ENCODE measurements at places on chromosomes 2 and 18.

DNA sequence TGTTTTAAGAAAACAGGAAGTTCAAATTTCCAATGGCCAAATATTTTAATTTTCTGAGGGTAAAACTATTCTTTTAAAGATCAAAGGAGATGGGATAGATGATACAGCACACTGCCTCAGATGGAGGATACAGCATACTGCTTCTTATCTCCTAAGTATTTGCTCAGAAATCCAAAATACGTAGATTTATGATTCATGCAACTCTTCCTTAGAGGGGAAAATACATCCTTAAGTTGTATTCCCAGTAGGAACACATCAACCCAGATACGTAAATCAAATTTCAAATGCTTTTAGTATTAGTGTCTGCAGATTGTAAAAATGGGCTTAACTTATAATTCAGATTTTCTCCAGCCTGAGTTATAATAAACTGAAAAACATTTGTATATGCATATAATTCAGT is 235.2 kb downstream of the ZNF385B start:
- DNase-seq: no peak

DNA sequence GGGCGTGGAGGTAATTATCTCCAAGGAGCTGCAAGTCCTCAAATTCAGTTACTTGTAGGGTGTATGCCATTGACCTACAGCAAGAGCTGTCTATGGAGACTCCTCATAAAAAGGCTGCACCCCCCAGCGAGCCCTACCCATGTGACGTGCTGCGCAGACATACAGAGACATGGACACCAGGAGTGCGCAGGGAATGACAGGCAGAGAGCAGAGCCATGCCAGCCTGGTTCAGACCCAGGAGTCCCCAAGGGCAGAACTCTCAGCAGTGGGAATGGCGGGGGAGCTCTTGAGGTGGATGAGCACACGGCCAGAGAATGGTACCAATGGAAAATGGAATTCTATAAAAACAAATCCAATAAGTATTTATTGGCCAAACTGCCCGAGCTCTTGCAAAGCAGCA is 310.1 kb downstream of the MYCN start:
- no peak for DNase-seq

DNA sequence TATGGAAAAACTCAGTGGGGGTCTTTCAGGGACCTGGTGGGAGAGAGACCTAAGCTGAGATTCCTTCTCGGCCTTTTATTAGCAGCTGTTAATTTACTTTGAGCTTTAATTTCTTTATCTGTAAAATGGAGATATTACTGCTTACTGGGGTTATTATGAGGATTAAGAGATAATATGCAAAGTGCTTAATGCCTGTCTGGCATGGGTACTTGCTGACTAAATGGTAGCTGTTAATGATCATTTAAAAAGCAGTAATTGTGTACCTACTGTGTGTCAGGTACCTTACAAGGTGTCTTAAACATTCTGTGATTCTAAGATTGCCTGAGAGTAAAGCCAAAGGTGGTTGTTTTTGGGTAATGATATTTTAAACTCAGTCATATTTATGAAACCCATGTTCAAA is 2.6 kb downstream of the ITGA6 start:
- no peak for DNase-seq

GRCh38 chr18:3725115-3725514 is 275.1 kb downstream of the TGIF1 start:
- no peak for DNase-seq

DNA sequence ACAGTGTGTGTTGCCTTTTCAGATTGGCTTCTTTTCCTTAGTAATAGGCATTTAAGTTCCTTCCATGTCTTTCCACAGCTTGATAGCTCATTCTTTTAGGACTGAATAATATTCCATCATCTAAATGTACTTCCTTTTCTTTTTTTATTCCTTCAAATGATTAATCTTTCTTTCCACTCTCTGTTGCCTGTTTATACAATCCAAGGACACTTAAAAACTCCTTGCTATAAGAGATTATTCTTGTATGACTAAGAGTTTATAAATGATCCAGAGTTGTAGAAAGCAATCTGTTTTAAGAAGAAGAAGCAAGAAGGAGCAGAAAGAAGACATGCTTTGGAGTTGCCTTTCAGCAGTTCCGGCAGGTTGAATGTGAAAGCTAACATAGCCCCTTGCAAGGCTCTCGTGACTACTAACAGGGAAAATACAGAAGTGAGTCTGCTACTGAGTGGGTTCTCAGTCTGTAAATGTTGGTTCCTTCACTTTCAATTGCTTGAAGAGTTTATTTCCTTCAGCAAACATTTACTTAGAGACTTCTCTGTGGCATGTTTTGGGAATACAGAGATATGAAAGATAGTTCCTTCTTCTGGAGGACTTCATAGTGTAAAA is 123.0 kb downstream of the PMAIP1 start:
- DNase-seq: no peak

DNA sequence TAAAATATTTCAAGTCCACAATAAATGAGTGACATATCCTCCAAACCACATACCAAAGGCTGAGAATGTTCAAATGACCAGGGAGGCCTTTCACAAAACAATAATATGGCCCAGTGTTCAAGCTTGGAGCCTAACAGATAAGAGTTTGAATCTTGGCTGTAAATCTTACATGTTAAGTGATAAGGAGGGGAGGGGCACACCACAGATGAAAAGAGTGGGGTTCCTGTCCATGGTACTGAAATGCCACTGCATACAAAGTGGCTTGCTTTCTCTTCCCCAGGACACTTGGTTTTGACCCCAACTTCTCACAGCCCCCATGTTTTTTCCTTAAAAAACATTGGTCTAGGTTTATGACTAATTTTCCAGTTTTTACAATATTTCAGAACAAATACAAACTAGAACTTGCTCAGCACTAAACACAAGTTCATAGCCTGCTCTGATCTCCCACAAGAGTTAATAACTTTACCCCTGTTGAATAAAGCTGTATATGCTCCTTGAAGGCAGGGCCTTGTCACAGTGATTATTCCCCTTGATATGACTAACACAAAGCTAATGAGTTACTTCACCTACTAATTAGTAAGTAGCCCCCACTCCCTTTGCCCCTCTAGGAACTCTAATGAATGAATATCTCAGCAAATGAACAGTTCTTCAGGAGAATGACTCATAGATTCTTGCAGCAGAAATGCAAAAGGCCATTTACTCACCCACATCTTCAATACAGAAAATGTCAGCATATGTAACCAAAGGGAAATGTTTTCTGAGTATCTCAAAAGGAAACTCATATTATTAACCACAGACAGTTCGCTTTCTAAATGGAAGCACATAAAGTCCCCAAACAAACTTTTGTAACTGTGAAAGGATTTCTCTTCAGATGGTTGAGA is 142.2 kb downstream of the SATB2 start:
- no peak for DNase-seq

GRCh38 chr2:39141334-39142271 is 20.8 kb upstream of the SOS1 start:
- DNase-seq: no peak

DNA sequence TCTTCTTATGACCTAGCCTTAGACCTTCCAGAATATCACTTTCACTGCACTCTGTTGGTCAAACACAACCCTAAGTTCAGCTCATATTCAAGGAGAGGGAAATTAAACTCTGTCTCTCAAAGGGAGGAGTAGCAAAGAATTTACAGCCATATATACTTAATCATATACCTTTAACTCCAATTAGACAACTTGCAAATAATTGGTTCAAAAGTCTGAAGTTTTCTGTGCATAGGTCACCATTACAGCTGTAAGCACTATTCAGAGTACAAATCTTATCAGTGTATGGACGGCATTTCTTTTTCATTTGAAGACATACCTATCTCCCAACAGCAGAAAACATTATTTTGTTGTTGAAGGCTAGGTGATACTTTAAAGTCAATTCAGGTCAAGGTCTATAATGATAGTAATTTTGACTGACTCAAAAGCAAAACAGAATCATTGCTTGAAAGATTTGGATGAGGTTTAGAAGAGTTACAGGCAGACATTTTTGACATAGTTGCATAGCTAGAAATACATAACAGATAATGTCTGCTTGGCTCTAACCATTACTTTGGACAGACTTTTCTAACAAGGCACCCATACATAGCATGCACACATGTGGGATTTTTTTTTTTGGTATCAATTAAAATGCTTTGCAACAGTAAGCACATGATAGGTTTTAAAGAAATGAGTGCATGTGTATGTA is 131.5 kb downstream of the CPS1 start:
- no peak for DNase-seq

- no peak for DNase-seq
These were observed 101.4 kb downstream of the NFATC1 start for GRCh38 chr18:79496978-79497637.

DNA sequence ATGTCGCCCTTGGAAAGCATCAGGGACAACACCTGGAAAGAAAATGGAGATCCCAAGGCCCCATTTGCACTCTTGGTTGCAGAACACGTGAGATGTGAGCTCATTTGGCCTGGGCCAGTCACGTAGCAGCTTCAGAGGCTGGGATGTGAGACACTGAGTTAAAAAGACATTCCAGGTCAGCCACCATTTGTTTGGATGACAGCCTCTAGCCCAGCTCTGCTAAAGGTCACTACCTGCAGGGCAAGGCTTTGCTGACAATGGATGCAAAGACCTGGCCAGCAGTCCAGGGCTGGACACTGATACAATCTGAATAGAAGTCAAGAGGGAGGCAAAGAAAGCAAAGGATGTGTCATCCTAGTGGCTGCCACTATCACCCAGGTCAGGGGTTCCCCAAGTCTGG is 83.9 kb upstream of the LRPPRC start:
- DNase-seq: no peak

- no peak for DNase-seq
These were observed 975.7 kb upstream of the ZEB2 start for GRCh38 chr2:145495590-145495989.

GRCh38 chr2:213609570-213610170 is 325.4 kb downstream of the SPAG16 start:
- no peak for DNase-seq

- DNase-seq: no peak
These were observed 278.8 kb upstream of the SLC14A2 start for GRCh38 chr18:45336448-45336847.

GRCh38 chr2:1638281-1638860 is 105.9 kb downstream of the PXDN start:
- no peak for DNase-seq

GRCh38 chr2:120840795-120841487 is 105.3 kb downstream of the GLI2 start:
- no peak for DNase-seq

GRCh38 chr2:73063909-73064875 is 7.3 kb downstream of the SFXN5 start:
- no peak for DNase-seq

- DNase-seq: no peak
These were observed 234.4 kb downstream of the LOXHD1 start for GRCh38 chr18:46422552-46423055.

- DNase-seq: no peak
These were observed 122.1 kb downstream of the PKP4 start for GRCh38 chr2:158578703-158579330.

DNA sequence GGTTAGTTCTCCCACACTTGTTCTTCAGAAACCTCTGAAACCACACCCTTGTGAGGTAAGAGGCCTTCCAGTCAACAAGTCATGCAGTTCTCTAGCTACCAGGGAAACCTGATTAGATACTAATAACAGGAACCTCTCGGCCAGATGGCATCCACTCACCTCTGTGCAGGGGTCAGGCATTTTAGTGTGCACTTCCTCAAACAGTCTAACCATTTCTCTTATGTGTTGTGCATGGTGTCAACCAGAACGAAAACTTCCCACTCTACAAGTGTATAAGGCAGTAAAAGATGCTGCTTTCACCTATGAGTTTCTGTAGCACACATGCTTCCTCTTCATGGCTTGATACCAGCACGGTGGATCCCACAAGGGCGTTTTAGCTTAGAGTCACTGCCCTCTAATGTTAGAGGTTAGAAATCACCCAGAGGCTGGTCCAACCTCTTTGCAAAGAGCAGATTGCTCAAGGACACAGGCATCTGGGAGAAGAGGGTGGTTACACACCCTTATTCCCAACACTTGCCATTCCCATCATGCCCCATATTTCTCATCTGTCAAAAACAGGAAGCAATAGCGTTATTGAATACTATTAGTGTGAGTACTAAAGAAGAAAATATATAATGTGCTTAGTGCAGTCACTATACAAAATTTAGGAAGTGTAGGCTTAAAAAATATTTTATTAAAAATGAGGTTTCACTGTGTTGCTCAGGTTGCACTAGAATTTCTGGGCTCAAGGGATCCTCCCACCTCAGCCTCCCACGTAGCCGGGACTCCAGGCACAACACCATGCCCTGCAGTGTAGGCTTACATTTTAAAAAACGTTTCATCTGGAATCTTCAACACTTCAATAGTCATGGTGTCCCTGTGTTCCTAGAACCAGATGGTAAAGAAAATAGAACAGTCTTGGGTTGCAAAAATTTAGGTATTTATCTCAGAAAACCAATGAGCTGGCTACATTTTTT is 34.5 kb upstream of the RAB31 start:
- peak; percentile 71 for DNase-seq

DNA sequence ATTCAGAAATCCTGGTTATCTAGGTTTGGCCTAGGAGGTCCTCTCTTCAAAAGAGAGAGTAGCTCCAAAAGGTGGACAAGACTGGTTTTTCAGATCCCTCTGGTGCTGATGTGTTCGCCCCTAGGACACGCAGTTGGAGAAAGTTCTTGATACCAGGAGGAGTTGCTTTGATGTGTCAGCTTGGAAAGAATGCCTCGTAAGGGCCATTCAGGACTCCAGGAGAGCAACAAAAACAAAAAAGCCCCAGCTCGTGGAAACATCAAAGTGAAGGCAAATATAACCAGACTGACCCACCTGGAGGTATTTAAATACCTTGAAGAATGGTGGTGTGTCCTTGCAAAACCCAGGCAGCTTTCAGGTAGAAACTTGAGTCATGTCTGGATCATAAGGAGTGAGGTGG is 12.5 kb upstream of the LBH start:
- DNase-seq: no peak

GRCh38 chr2:12227941-12228608 is 481.6 kb downstream of the LPIN1 start:
- no peak for DNase-seq

DNA sequence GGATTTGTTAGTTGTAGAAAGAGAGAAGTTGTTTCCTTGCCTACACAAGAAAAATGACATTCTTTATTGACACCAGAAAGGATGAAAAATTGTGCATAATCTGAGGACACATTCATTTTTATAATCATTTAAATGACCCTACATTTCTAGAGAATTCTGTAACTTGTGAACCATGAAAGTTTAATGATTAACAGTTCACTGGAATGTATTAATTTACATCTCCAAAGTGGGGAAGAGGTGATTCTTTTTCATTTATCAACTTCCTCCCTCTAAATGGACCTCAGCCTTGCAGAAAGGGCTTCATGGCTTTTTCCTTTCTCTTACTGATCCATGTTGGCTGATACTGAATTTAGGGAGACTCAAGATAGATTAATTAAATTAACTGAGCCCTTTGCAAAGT is 565.2 kb upstream of the LINC00305 start:
- DNase-seq: no peak

GRCh38 chr2:168671932-168672331 is 130.5 kb upstream of the NOSTRIN start:
- DNase-seq: no peak
